Adrenal gland (tissue), 19 donors: ENCODE measurements at places on chromosomes 1 and 21.

GRCh38 chr1:18583326-18583941 lies 47.2 kb upstream of the PAX7 start:
- DNase-seq = peak; percentile 16

DNA sequence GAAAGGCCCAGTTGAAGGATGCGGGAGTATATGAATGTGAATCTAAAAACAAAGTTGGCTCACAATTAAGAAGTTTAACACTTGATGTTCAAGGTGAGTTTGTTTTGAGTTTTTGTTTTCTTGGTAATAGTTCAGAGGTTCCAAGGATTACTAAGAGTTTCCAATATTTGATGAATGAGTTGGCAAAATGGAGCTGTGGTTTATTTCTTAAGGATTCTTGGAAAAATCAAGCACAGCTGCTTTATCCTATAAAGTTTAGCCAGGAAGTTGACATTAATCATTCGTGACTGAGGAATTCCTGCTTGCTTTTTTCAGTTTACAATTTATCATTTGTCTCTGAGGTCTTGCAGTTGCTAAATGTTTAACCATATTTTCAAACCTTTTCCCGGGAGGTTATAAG lies 15.1 kb downstream of the VCAM1 start:
- no peak for DNase-seq

GRCh38 chr1:204802401-204803175 lies 68.1 kb upstream of the NFASC start:
- no peak for DNase-seq

DNA sequence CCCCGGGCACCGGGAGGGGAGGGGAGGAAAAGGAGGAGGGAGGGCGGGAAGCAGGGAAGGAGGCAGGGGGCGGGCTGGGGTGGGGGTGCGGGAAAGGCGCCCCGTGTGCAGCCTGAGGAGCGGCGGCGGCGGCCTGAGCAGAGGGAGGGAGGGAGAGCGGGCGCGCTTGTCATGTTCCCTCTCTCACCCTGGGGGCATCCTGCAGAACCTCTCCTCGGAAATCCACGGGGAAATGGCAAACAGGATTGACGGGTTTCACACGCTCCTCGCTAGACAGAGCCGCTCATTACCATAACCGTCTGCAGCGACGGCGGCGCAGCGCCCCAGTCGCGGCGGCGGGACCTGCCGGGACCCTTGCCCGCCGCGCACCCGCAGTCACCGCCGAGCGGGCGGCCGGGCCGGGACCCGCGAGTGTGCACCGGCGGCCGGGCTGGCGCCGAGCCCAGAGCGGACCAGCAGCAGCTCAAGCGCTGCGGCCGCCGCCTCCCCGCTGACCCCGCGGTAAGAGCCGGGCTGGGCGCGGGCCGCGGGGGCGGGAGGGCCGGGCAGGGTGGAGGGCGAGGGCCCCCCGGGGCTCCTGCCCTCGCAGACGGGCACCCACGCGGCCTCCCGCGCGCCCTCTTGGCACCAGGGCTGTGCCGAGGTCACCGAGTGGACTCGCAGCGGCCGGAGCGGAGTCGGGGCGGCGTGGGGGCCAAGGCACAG lies at the start of gene SERTAD4:
Gene SERTAD4 (plus strand): TSS at position 286 of the 705 bp plus-strand sequence. CDS start 5,165 bp downstream, outside the sequence.
- DNase-seq = peak; percentile 61

GRCh38 chr1:82879701-82880305 lies 1079.1 kb downstream of the ADGRL2 start:
- no peak for DNase-seq
